T-helper 1 cell (primary cell): ENCODE measurements at places on chromosomes 7 and 10.

- no peak for DNase-seq
These were observed at the start of gene CD36 for GRCh38 chr7:80637911-80638765. Gene CD36, plus strand, starts transcription at chr7:80638642. Its CDS starts 8,099 bp downstream, at chr7:80646741.

- no peak for DNase-seq
These were observed 196.7 kb downstream of the SEMA3E start for GRCh38 chr7:83452256-83452655.

GRCh38 chr10:110501142-110501937 lies 3.6 kb downstream of the DUSP5 start:
- DNase-seq = peak; percentile 28

DNA sequence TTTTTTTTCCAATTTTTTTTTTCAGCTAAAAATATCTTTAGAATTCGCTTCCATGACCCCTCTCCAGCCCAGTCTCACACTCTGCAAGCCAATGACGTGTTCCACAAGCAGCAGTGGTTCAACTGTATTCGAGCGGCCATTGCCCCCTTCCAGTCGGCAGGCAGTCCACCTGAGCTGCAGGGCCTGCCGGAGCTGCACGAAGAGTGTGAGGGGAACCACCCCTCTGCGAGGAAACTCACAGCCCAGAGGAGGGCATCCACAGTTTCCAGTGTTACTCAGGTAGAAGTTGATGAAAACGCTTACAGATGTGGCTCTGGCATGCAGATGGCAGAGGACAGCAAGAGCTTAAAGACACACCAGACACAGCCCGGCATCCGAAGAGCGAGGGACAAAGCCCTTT lies 42.8 kb downstream of the CALML5 start:
- DNase-seq = no peak

GRCh38 chr7:80661729-80662128 lies 23.3 kb downstream of the CD36 start:
- DNase-seq = no peak

- DNase-seq = no peak
These were observed 70.1 kb upstream of the COL1A2 start for GRCh38 chr7:94324380-94325121.

DNA sequence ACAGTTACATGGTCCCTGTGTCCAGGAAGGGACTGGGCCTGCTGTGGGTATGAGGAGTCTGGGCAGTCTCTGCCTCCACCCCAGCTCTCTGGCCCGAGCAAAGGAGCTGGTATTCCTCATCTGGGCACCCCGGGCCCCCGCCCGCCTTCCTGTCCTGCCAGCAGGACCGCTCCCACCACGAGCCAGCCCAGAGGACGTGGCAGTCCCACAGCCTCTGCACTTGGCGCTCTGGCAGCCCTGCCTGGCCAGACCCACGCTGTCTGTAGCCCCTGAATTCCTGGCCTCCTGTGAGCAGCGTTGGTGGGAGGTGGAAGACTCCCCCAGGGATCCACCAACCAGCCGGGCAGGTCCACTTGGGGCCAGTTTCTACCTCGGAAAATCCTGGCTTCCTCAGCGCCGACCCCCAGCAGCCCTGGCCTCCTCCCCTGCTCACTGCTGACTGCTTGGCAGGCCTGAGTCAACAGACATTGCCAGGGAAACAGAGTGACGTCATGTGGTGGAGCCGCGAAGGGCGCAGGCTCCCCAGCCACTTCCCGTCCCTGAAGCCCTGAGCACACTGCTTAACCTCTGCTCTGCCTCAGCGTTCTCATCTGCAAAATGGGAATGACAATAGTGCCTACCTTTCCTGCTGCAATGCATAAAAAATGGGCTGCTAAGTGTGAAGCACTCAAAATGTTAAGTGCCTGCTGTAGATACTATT lies 21.6 kb upstream of the LIMK1 start:
- DNase-seq = peak; percentile 48

DNA sequence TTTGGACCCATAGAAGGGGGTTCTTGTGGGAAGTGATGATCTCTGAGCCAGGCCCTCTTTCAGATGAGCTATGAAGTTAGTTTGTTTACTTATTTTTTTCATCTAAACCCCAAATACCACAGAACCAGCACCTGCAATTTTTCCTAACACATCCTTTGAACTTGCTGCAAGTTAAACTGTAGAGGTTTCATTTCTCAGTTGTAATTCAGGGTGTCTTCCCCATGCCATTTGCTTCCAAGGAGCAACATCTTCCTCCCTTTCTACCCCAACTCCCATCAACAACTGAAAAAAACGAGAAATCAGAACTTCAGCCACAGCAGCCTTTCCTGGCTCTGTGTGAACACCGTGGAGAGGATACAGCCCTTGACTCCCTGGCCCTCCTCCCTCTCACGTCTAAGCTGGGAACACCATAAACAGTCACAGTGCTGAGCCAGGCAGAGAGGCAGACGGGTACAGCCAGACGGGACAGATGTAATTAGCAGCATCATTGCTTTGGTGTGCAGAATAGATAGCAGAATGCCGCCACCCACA lies 63.6 kb downstream of the RGS10 start:
- peak; percentile 40 for DNase-seq

DNA sequence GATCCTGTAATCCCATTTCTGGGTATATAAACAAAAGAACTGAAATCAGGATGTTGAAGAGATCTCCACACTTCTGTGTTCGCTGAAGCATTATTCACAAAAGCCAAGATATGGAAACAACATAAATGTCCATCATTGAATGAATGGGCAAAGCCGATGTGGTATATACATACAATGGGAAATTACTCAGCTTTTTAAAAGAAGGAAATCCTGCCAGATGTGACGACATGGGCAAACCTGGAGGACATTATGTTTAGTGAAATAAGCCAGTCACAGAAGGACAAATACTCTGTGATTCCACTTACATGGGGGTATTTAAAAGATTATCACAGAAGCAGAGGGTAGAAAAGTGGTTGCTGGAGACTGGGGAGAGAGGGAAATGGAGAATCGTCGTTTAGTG lies 23.9 kb upstream of the FAM107B start:
- DNase-seq = no peak

- DNase-seq = no peak
These were observed 557 bp downstream of the TMEM120A start for GRCh38 chr7:75993689-75994387.

DNA sequence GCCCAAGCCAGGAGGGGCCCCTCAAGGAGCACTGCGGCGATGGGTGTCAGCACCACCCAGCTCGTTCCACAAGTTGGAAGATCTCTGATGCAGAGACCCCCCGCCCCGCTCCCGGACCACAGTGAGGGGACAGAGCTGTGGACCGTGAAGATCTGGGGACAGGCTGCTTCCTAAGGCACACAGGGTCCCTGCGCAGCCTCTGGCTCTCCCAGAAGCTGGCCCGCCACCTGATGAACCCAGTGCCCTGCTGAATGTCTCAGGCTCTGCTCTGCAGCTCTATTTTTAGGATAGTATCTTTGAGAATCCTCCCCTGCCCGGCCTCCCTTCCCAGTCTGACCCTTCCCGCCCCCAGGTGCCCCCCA lies 29.7 kb downstream of the GBX1 start:
- no peak for DNase-seq

DNA sequence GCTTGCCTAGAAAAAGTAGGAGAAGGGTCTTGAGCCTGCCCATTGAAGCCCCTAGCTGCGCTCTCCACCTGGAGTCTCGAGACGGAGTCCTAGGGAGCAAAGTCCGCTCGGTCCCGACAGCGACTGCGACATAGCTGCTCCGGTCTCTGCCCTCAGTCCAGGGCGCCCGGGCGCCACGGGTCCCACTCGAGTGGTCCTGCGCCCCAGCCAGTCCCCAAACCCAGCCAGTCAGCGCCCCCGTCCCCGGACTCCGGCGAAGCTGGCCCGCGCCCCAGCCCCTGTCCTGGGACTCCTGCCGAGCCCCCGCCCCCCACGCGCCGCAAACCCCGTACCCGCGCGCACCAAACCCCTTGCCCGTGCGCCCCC lies 490 bp downstream of the TNS3 start:
- no peak for DNase-seq

GRCh38 chr7:16417906-16418305 lies 3.4 kb downstream of the CRPPA start:
- no peak for DNase-seq

DNA sequence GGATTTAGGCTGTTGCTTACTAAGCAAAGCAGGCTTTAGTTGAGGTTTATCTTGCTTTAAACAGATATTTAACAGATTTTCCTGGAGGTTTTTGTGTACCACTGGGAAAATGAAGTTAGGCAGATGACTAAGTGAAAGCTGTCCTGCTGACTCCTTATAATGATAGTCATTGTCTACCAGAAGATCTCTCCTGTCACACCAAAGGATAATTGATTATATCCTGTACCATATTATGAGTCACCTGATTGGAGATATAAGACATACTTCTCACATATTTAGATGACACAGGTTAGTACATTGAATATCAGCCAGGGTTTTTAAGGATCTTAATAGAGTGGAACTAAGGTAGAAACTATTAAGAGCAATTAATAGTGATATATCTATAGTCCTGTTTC lies 68.4 kb downstream of the PTEN start:
- no peak for DNase-seq

GRCh38 chr10:112216151-112216550 lies 32.6 kb upstream of the GPAM start:
- no peak for DNase-seq

DNA sequence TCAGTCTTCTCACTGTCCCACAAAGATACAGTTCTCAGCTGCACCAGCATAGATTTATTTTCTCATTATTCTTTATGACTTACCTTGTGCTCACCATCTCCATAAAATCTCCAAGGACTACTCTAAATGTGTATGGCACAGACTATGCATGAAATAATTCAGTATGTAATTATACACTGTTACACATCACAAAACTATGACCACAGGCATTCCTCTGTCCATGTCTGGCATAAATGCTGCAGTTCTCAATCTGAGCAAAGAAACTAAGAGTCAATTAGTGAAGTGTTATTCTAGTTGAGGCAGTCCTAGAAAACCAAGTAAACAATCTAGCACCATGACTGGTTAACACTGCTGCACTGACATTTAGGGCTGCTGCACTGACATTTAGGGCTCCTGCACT lies 2.7 kb downstream of the CYCS start:
- DNase-seq = no peak

GRCh38 chr7:117349570-117349969 lies 26.7 kb upstream of the WNT2 start:
- DNase-seq = no peak

GRCh38 chr7:29619848-29620555 lies 56.4 kb downstream of the PRR15 start:
- DNase-seq = no peak

DNA sequence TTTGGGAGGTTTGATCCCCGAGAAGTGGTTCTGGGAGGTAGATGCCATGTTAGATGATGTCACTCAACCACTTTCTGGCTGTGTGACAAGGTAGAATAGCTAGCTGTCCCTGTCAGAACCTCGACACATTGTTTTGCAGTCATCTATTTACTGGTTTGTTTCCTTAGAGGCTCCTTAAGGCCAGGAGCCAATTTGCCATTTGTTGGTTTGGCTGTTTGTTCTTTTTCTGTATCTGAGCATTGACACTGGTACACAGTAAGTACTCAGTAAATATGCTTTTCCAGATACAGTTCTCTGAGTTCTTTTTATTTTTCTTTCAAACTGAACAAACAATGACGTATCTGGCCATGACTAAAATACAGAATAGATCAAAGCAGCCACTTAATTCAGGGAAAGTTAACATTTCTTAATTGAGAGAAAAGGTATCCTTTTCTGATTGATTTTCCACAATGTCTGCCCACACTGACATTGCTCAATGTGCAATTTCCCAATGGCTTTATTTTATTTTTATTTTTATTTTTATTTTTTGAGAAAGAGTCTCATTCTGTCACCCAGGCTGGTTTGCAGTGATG lies 121.6 kb downstream of the SPAG6 start:
- no peak for DNase-seq

- DNase-seq = no peak
These were observed 220.5 kb upstream of the HGF start for GRCh38 chr7:81990395-81990794.

DNA sequence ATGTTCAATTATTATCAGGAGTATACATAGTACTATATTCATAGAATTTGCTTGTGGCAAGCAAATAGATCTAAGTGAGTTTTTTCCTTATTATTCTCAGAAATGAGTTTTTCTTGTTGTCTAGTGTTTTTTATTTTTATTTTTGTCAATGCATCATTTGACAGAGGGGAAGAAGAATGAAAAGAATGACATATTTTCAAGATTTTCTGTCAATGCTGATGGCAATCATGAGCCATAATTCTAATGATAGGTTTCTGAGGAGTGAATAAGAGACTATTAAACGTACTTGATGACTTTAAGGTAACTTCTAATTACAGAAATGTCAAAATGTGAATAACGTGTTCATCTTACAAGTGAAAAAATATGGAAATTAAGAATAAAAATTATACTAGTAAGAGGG lies 144.6 kb upstream of the CSTF2T start:
- no peak for DNase-seq

DNA sequence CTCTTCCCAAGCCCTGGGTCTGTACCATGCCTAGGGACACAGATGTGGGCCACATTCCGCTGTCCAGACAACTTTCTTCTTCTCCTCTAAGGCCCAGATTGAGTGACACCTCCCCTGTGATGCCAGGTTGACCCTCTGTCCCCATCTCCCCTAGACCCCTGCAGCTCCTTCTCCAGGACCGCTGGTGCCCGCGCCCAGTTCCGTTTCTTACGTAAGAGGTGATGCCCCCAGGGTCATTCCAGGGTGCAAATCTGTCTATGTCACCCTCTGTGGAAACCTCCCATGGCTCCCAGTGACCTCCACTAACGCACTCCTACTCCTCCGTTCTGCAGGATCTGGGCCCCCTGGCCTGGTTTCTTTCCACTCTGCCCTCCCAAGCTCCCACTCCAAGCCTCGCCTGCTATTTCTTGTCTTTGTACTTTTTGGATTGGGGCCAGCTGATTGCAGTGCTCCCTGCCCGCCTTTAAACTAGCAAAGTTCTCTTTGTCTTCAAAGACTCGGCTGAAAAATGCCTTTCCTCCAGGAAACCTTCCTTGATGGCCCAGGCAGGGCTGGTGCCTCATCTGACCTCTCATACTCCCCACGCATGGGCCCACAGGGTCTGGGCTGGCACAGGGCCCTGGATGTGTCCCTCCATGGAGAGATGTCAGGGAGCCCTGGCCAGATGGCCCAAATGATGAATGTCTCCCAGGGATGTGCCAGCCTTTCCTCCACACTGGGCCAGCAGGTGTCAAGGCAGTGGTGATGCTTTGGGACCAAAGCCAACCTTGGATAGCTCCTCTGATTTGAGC lies 21.3 kb upstream of the ELN start:
- no peak for DNase-seq

- DNase-seq = no peak
These were observed 49.9 kb upstream of the ZRANB1 start for GRCh38 chr10:124892031-124892430.

DNA sequence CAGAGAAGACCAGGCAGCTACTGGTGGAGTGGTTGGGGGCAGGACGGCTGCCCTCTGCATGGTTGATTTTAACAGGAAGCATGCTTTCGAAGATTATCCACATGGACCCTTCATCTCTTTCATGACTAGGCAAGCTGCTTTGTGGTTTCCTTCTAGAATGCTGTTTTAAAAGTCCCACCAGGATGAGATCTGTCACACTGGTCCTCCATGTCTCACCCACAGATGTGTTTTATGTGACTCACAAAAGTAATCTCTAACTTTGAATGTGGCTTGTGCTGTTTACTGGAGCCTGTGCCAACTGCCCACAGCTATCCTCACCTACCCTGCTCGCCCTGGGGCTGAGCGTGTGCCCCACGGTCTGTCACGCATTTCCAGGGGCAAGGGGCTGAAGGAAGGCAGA lies 188.8 kb downstream of the GFRA1 start:
- DNase-seq = no peak

GRCh38 chr10:43218951-43219837 lies 47.7 kb downstream of the RASGEF1A start:
- DNase-seq = no peak
